ENCODE measurements at places on chromosomes 6 and 20. TPM values are rescaled to one million over a fixed set of nuclear protein-coding genes. Genes with fewer than 3 reads are reported as not detected.

CTCFL gene
- polyA plus RNA-seq = 0.21 TPM

DNA sequence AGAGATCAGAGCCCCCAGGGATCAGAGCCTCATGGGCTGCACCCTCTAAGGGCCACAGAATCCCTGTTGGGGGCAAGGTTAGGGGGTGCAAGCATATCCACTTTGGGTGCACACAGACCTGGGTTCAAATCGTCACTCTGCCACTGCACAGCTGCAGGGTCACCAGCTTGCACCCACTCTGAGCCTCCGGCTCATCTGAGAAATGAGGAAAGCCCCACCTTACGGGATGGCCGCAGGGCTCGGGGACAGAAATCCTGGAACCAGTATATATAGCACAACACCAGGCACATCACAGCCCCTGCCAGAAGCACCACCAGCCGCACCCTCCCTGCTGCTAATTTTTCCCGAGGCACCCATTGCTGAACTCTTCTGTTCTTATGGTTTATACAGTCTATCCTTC is 169.6 kb downstream of the NFATC2 start:
- no peak for DNase-seq

BPIFB2 gene
- not detected for polyA plus RNA-seq

GRCh38 chr6:44699851-44700250 is 312.3 kb downstream of the CDC5L start:
- DNase-seq = no peak

LY6G5B gene
- 11.7 TPM for polyA plus RNA-seq

GRCh38 chr6:67016921-67017460 is 1310.0 kb upstream of the EYS start:
- DNase-seq = no peak

DNA sequence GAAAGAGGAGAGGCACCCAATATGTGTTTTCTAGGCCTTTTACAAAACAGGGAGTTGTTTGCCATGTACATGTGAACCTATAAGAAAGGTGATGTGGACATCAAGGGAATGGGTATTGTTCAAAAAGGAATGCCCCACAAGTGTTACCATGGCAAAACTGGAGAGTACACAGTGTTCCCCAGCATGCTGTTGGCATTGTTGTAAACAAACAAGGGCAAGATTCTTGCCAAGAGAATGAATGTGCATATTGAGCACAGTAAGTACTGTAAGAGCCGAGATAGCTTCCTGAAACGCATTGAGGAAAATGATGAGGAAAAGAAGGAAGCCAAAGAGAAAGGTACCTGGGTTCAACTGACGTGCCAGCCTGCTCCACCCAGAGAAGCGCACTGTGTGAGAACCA is 13.1 kb downstream of the QRSL1 start:
- no peak for DNase-seq

DNA sequence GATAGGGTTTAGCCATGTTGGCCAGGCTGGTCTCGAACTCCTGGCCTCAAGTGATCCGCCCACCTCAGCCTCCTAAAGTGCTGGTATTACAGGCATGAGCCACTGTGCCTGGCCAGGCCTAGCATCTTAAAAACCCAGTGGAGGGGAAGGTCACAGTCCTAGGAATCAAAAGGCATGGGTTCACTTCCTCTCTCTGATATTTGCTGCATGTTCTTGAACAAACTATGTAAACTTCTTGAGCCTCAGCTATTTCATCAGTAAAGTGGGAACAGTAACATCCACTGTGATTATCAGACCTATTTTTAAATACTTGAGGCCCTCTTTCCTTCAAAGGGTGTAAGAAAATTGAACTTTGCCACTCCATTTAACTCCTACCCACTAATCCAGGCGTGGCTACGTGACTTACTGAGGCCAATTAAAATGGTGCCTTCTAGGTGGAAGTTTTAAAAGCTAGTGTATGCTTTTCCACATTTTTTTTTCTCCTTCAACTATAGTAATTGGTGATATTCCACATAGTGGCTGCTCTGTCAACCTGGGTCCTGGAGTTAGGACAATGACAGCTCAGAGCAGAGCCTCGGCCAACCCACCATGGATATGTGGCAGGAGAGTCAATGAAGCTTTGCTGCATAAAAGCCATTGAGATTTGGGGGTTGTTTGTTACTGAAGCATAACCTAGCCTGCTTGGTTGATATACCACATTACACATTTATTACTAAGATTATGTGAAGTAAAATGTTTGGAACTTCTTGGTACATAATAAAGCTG is 32.2 kb upstream of the IER3 start:
- DNase-seq = no peak

DNA sequence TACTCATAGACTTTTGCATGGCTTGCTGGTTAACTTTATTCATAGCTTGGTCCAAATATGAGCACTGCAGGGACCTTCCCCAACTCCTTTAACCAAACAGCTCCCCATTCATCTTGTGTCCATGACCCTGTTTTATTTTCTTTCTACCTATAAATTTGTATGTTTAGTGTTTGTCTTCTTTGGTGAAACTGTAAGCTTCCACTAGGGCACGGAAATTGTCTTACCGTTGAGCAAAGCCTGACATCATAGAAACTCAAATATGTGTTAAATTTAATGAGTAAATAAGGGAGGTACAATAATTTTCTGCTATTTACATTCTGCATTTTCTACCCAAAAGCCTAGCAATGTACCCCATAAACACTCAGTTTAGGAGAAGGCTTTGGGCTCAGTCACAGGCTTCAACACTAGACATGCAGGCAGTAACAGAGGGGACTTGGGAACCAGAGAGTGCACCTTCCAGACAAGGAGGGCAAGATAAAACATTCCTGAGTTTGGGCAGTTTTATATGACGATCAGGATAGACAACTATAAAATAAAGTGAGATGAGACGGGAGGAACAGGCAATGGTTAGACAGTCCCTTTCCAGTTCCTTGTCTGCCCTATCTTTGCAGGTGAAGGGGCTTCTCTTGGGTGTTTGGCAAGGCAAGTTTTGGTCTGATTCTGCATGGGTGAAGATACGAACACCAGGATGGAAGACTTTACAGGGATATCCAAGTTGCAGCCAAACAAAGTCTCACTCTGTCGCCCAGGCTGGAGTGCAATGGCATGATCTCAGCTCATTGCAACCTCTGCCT is 46.2 kb upstream of the ZNF217 start:
- no peak for DNase-seq

NTSR1 gene
- polyA plus RNA-seq = 0.10 TPM

GRCh38 chr6:150751296-150751695 is 114.2 kb upstream of the MTHFD1L start:
- DNase-seq = no peak

DNA sequence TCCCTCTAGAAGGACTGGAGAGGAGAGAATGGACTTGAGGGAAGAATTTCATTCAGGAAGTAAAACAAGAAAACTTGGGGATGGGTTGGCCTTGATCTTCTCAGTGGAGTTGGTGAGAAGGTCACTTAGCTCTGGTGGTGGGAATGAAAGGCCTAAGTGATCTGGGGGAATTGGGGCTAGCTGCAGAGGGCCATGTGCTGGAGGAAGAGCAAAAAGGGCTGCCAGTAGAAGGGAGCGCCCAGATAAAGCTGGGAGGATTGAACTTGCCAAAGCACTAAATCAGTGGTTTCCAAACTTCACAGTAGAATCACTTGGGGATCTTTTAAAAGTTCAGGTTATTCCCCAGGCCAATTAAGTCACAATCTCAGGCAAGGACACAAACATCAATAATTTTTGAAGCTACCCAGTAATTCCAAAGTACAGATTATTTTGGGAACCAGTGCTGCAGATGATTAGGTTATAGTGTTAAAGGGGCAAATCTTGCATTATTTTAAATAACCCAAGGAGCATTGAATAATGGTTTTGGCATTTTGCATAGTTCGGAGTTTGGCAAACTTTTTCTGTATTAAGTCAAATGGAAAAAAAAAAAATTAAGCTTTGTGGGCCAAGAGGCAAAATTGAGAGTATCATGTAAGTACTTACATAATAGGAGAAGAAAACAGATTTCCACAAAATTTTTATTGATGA is 36.5 kb upstream of the RFPL4B start:
- no peak for DNase-seq

GRCh38 chr6:142284419-142284818 is 17.4 kb upstream of the ADGRG6 start:
- DNase-seq = no peak

PRR18 gene
- polyA plus RNA-seq = 1.4 TPM

KHDC1 gene
- 5.5 TPM for polyA plus RNA-seq

DNA sequence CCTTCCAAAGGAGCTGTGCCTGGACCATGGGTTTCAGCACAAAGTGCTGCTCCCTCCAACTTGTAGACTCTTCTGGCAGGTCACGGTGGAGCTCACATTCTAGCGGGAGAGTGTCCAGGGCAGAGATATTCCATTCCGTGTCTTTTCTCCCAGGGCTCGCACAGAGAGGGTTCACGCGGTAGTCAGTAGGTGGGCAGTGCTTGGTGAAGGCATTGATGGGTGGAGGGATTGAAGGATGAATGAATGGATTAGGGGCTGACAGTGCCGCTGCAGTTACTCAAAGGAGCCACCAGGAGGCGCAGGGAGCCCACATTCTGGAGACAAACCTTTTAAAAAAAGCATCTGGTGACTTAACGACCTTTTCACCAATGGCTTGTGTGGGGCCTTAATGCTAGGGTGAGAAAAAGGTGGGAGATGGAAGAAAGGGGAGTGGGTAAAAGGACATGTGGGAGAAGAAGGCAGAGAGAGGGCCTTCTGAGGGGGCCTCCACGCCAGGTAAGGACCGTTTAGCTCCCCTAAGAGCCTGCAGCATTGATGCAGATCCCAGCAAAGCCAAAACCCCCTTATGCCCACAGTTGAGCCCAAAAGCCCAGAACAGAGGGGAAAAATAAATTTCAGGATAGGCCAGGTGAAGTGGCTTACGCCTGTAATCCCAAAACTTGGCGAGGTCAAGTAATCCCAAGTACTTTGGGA is 17.5 kb upstream of the FAM110A start:
- peak; percentile 47 for DNase-seq

PACRG gene
- 1.7 TPM for polyA plus RNA-seq

RANBP9 gene
- 31.2 TPM for polyA plus RNA-seq

EPHA7 gene
- 3.5 TPM for polyA plus RNA-seq

GRCh38 chr6:70164556-70164955 is 138.3 kb downstream of the COL9A1 start:
- no peak for DNase-seq

DNA sequence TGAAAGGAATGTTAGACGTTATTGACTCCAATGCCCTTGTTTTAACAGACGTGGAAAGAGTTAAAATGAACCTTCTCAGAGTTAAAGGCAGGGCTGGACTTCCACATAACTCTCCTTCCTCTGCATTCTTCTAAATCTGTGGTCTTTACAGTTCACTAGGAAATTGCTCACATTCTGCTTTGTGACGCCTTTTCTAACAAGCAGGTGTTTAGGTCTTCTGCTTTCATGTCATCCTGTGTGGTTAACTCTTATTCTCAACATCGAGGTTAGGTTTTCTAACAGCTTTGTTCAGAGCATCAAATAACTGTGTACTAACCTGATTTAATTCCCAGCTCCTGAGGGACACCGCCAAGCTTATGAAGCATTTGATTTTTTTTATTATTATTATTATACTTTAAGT is 81.3 kb upstream of the NT5E start:
- DNase-seq = no peak

SEMG1 gene
- not detected for polyA plus RNA-seq

DNA sequence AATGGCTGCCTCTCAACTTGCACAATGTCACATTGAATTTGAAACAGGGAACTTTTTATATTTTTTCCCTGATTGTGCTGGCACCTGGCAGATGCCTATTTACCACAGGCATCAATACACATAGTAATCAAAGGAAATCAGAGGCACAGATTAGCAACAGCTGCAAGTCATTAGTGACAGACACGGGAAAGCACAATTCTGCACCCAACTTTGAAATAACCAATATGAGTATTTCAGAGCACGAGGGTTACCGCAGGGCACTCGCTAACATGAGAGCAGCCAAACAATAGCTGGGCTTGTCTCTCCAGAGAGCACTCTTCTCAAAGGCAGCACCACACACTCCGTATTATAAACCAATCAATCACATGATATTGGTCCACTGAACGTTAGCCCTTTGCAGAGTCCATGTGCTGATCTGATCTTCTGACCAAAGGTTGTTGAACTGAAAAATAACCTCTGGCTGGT is 149.5 kb downstream of the RNF144B start:
- no peak for DNase-seq

GRCh38 chr6:142356884-142357225 is 55.0 kb downstream of the ADGRG6 start:
- no peak for DNase-seq

- no peak for DNase-seq
Observed at GRCh38 chr20:19483309-19483708, 270.9 kb downstream of the SLC24A3 start.

SLC44A4 gene
- 0.23 TPM for polyA plus RNA-seq

SCUBE3 gene
- polyA plus RNA-seq = 1.1 TPM

DNA sequence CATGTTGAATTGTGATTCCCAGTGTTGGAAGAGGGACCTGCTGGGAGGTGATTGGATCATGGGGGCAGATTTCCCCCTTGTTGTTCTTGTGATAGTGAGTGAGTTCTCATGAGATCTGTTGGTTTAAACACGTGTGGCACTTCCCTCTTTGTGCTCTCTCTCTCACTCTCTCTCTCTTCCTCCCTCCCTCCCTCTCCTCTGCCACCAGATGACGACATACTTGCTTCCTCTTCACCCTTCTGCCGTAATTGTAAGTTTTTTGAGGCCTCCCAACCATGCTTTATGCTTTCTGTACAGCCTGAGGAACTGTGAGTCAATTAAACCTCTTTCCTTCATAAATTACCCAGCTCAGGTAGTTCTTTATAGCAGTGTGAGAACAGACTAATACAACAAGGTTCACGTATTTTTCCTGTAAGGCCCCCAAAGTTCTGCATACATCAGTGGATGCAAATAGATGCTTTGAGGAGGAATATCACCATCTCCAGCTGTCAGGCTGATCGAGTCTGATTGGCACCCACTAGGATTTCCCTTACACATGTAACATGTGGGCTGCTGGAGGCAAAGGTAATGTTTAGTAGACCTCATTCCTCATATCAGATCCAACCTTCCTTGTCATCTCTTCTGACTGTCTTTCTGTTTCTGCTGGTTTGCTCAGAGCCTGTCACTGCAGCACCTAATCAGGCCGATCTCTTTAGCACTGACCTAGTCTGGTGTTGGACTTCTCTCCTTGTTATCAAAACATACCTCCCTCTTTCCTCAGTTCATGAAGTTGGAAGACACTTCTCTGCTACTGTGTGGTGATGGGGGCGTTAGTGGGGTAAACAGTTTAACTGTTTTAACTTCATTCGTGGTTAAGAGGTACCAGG is 54.3 kb upstream of the BACH2 start:
- no peak for DNase-seq

DNA sequence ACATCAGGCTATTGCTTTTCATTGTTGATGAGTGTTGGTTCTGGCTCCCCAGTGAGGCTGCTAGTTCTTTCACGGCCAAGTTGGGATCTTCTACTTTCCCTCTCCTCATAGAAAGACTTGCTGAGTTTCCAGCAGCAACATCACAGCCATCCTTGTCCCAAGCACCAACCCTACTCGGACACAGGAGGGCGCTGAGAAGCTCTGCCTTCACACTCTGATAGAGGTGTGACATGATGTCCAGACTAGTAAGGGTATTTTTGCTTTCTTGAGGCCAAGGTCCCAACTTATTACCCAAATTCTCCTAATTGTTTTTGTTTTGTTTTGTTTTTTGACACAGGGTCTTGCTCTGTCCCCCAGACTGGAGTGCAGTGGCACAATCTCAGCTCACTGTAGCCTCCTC is 3.0 kb upstream of the GCM1 start:
- no peak for DNase-seq

PBOV1 gene
- not detected for polyA plus RNA-seq
